Urinary bladder (tissue), 4 donors: ENCODE measurements at places on chromosomes 12 and 14.
A peak's percentile ranks its signal among the peaks of the same experiment; 100 is the strongest.

DNA sequence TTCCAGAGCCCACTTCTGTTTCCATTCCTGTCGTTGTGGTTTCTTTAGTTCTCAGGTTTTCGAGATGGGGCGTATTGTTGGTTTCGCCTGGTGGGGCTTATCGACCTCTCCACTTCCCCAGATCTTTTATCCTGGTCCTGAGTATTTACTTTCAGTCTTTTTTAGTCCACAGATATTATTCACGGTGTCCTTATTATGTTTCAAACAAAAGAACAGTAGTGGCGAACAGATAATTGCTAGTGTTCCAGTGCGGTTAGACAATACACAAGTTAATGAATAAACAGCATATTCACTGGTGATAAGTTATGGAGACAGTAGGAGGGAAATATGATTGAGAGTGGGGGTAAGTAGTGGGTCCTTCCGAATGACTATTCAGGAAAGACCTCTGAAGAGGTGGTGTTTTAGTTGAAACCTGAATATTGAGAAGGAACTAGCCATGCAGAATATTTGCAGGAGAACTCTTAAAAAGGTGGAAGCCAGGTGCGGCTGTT, 668 bp downstream of the TMEM260 start:
- no peak for DNase-seq

DNA sequence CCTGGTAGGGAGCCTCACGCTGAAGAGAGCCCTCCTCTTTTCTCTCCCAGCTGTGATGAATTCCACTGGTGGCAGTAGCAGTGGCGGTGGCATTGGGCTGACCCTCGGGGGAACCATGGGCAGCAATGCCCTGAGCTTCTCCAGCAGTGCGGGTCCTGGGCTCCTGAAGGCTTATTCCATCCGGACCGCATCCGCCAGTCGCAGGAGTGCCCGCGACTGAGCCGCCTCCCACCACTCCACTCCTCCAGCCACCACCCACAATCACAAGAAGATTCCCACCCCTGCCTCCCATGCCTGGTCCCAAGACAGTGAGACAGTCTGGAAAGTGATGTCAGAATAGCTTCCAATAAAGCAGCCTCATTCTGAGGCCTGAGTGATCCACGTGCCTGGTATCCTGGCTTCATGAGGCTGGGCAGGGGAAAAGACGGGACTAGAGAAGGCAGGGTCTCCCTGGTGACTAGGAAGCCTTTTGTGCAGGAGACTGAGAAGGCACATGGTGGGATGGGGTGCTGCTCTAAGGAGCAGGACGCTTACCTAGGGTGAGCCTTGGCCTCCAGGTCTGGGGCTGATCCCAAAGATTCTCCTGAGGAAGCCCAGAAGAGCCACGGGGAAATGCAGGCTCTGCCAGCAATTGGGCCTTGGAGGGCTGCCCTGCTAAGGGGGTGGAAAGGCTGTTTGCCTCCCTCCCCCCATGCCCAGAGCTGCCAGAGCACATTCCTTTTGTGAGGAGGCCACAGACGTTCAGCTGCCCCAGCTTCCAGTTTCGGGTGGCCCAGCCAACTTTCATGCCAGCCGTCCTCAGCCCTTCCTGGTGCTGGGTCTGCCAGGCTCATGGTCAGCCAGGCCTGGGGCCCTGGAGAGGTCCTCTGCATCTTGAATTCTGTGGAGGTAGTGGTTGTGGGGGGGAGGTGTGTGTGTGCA, 15.8 kb downstream of the KRT7 start:
- DNase-seq = no peak

DNA sequence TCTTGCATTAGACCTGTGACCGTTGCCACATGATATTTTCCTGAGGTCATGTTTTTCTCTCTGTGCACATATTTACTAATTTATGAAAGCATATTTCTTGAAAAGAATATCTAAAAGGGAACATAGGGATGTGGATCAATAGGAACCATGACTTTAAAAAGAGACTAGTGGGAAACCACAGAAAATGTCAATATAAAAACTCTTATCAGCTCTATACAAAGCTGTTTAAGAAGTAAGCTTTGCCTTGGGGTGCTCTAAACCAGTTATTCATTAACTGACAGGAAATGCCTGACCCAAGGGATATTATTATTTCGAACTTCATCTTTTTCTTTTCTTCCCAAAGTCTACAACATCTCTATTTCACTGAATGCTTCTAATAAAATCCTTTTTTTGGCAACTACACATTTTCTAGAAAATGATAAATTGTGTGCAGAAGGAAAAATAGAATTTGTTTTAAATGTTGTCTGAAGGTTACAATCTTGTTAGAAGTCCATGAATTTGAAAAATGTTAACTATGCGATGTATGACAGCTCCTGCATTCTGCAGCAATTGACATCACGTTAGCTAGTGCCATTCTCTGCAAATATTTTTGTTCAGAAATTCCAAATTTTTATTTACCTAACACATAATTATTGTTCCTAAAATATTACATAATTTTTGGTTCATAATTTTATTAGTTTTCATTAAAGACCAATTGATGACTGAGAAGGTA, 345.0 kb downstream of the SLC16A7 start:
- no peak for DNase-seq

DNA sequence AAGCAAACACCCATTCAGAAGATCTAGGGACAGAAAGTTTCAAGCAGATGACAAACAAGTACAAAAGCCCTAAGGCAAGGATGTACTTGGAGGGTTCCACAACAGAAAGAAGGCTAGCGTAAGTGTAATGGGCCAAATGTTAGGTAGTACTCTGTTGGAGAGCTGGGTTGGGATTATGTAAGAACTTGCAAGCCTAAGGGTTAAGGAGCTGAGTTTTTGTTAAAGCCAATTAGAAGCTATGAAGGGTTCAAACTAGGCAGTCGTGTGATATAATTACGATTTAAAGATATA, 41.4 kb downstream of the HECTD1 start:
- no peak for DNase-seq

- DNase-seq = peak; percentile 69
Observed at GRCh38 chr14:64303471-64303917, 9.3 kb upstream of the ESR2 start.

DNA sequence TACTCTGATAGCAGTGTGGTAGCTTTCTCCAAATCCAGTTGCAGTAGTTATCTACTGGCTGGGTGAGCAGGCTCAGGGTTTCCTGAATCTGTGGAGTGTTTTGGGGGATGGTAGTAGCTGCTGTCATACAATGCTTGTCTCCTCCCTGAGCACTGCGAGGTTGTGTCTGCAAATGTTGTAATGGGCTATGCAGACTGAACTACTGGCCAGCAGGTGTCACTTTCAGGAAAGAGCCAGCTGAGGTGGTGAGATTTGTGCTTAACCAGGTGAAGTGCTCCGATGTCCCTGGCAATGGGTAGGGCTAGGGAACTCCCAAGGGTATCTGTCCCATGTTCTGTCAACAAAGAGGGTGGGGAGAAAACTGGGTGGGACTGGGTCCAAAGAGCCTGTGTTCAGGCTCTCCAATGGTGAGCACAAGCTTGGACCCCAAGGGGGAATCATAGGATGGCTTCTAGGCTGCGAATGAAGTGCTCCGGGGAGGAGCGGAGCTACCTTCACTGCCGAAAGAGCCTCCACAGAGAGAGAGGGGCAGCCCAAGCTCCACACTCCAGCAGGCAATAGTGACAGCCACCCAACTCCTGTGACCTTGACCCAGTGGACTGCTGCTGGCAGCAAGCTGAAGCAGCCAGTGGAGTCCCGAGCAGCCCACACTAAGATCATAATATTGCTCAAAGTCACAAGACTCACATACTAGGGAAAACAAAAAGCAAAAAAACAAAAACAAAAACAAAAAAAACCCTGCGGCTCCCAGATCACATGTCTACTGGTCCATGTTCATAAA, 1324.0 kb upstream of the USP15 start:
- no peak for DNase-seq

DNA sequence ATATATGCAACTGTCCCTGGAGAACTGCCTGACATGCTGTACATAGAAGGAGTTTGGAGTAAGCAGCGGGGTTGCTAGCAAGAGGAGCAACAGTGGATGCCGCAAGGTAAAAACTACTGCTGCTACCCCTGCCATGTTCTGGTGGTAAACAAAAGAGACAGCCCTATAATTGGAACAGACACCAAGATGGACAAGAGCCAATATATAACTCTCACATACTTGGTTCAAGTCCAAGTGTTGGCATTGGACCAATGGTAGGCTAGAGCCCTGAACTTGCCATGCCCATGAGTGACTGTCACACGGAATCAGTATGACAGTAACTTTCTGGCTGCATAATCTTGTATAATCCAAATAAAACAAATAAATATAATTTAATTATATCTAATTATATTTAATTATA, 13.7 kb downstream of the ATXN7L3B start:
- no peak for DNase-seq

GRCh38 chr12:1948883-1949282, 30.4 kb upstream of the CACNA2D4 start:
- no peak for DNase-seq

GRCh38 chr12:132622437-132623071, 4.0 kb downstream of the P2RX2 start:
- no peak for DNase-seq

GRCh38 chr14:24113801-24114531, 611 bp upstream of the DCAF11 start:
- peak; percentile 78 for DNase-seq

- DNase-seq = no peak
Observed at GRCh38 chr12:131133015-131133905, 179.6 kb downstream of the ADGRD1 start.

GRCh38 chr14:68834816-68835215, 41.9 kb upstream of the ZFP36L1 start:
- no peak for DNase-seq

GRCh38 chr12:100376161-100376560, 19.3 kb downstream of the SLC17A8 start:
- DNase-seq = no peak

GRCh38 chr14:79040790-79041189, 870.6 kb downstream of the NRXN3 start:
- DNase-seq = no peak

- no peak for DNase-seq
Observed at GRCh38 chr12:104653730-104654664, 197.2 kb downstream of the CHST11 start.

- no peak for DNase-seq
Observed at GRCh38 chr12:130619385-130620001, 96.6 kb downstream of the RIMBP2 start.

DNA sequence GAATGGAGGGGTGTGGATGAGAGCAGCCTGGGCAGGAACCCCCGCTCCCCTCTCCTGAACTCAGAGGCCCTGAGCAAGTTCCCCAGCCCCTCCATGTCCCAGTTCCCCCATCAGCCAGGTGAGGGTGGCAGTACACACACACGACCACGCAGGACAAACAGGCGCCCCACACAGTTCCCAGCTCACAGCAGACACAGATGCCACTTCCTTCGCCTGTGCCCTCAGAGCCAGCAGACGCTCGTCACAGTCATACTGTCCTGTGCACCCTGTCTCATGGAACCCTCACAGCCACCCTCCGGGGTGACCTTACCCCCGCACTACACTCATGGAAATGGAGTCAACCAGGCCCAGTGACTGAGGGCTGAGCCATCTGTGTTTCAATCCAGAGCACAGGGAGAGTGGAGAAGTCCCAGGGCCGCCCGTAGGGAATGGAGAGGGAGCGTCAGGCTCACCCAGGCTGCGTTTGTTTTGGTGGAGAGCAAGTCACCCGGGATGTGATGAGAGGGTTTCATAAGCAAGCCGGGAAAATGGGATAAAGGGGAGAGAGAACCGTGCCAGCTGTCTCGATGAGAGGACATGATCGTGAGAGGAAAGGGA, 47.5 kb upstream of the DYNC1H1 start:
- DNase-seq = no peak

DNA sequence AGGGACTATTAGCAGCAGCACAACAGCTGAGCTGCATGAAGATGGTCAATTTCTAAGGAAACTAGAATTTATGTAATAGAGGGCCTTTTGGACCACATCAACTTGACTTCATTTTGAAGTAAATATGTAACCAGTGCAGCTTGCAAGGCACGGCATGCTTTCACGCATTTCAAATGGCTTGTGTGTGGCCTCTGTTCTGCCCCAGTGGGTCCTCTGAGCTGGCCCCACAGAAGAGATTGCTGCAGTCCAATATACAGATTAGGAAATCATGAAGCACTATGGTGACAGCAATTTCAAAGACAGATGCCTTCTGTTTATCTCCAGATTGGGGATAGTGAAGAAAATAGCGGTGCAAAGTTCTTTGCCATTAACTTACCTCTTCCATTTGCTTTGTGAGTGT, 101.4 kb downstream of the PDZRN4 start:
- no peak for DNase-seq

GRCh38 chr12:125092108-125092871, 27.1 kb downstream of the AACS start:
- DNase-seq = no peak

DNA sequence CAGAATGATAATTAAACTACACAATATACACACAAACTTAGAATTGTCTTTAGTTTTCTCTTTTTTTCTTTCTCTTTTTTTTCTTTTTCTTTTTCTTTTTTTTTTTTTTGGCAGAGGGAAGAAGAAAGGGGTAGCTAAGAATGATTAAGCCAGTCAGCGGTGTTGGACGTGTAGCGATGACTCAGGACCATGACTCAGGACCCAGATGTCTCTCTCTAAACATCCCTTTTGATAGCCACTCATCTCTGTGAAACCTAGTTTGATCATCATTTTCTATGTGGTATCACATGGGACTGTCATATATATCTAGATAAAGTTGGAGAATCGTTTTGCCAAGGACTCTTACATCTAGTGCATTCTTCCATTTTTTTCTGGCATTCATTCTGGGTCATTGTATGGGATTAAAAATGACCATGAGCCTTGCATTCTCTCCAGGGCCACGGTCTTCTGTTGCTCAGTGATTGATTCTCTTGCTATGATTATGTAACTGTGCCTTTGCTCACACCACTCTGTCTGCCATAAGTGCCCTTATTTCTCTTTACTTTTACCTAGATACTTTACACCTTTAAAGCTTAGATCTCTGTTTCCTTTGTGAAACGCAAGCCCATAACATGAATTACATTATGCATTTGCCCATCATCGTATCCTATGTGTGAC, 26.6 kb upstream of the NRXN3 start:
- DNase-seq = no peak

- DNase-seq = no peak
Observed at GRCh38 chr12:65275627-65276026, 2.9 kb upstream of the MSRB3 start.

GRCh38 chr12:28268608-28269229, 78.5 kb downstream of the CCDC91 start:
- no peak for DNase-seq

DNA sequence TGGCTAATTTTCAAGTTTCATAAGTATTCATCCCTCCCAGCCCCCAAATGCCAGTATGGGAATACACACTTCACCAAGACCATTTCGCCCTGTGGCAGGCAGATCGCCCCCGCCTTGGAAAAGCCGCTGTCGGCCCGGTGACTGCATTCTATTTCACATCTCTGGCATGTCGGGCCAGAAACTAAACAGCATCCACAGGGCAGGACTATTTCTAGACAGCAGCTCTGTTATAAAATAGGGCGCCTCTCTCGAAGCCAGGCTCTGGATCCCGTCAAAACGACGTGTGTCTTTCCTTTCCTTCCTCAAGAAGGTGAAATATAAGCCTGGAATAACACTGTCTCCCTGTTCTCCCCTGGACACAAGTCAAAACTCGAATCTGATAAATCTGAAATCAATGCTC, 56.8 kb downstream of the GSC start:
- no peak for DNase-seq
